ENCODE measurements at places on chromosomes 13 and 19.

DNA sequence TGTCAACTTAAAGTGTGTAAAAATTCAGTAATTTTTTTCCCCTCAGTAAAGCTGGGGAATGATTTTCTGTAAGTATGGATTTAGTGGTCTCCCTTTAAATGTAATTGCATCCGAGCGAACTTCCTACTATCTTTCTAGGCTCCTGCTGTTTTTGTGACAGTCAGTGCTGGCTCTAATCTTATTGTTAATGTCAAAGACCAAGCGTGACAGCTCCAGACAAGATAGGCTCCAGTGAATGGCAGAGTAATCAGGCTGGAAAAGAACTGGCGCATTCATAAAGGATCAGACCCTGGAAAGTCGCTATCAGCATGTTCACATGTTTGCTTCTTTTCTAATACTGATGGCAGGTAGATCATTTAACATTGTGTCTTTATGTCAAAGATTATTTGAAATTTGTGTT, 908.0 kb upstream of the ATXN8OS start:
- no peak for DNase-seq

GRCh38 chr13:31090096-31090495, 71.6 kb downstream of the HSPH1 start:
- no peak for DNase-seq

- DNase-seq = no peak
Observed at GRCh38 chr13:106530980-106531481, 4.4 kb downstream of the EFNB2 start.

- no peak for DNase-seq
Observed at GRCh38 chr19:897442-898039, 4.3 kb downstream of the RNU6-9 start.

- DNase-seq = no peak
Observed at GRCh38 chr13:107069108-107069776, 501.3 kb upstream of the ARGLU1 start.

DNA sequence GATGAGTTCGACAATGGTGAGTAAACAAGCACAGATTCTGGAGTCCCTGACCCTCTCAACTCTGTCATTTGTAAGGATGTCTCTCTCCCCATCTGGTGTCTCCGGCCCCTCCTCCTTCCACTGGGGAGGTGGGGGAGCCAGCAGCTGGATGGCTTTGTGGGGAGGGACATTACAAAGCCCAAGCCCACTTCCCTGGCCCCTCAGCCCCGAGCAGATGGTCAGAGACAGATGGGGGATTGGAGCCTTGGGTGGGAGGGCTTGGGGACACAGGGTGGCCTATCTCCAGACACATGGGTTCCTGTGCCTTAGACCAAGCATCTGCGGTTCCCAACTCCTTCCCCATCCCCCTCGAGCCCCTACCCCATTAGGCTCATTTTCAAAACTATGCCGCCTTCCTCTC, 2.5 kb downstream of the TIMM50 start:
- DNase-seq = no peak

DNA sequence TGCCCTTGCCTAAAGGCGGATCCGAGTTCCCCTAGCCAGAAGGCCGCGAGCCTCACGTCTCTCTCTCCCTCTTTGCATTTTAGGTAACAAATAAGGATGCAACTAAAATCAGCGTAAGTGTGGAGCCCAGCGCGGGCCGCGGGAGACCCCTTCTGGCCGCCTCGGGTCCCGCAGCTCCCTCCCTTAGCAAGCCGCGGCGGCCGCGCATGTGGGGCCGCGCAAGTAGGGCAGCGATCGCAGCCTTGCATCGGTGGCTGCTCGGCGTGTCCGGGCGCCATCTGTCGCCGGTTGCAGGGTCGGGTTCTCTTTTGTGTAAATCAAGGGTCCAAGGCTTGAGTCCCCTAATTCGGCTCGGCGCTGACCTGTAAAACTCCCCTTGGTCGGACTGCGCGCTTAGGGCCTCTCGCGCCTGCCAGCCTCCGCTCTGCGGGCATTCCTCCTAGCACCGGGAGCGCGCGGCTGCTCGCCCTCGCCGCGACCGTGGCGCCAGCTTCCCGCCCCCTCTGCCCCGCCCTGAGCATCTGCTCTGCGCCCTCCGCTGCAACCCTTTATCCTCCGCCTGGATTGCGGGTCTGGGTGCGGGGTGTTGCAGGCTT, 2.7 kb downstream of the VSTM2B start:
- DNase-seq = no peak

DNA sequence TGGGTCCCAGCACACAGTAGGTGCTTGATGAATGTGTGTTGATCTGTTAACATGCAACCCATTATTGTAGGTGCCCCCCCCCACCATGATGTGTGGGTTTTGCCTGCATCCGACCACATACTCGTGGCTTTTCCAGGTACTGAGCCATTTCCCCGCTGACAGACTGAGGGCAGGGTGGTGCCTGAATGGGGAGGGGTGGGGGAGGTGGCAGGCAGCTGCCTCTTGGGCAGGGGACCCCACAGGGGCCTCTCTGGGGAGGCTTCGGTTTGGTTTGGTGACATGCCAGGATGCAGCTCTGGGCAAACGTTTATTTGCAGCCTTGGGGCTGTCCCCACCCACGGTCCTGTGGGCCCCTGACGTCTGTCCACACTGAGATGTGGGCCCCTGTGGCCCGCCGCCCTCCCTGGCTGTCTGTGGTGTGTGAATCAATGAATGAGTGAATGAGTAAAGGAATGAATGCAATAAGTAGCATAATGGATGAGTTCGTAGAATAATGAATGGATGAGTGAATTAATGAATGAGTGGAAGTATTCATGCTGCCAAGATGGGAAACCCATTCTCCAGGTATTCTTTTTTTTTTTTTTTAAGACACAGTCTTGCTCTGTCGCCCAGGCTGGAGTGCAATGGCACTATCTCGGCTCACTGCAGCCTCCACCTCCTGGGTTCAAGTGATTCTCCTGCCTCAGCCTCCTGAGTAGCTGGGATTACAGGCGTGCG, 9.0 kb upstream of the JUND start:
- DNase-seq = peak; percentile 77

- no peak for DNase-seq
Observed at GRCh38 chr13:32878163-32878562, 138.1 kb upstream of the KL start.

- DNase-seq = no peak
Observed at GRCh38 chr13:66077132-66077689, 1152.9 kb downstream of the PCDH9 start.

DNA sequence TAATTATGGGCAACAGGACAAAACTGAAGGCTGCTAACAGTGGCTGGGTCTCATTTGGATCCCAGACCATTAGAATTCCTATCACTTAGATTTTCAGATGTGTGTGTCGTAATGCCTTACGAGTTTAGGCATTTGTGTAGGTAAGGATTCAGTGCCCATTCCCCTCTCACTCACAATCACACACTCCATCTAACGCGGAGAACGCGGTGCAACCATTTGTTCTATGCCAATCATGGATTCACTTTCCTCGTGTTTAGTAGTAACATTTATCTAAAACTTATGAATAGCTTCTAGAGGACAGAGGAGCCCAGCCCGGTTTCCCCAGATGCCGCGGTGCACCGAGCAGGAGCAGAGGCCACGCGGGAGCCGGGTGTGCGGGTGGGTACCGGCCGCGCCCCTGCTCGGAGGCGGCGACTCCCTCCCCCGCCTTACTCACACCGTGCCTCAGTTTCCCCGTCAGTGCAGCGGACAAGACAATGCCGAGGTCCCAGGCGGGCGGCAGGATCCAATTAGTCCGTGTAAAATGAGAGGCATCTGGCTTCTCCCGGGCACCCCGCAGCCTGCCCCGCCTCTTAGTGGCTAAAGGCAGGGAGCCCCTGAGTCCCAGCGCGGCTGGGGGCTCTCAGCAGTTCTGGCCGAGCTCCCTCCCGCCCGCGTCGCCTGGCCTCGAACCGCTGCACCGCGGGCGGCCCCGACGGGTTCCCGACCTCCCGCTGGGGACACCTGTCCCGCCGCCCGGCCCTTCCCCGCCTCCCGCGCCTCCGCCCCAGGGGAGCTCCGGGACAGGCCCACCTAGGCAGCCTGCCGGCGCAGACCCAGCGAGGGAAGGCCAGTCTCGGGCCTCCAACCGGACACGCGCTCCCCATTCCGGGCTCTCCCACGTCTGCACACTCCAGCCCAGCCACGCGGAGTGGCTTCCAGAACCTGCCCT, 5.9 kb upstream of the C1QTNF9B start:
- no peak for DNase-seq

- no peak for DNase-seq
Observed at GRCh38 chr19:47229676-47230053, 1.3 kb downstream of the BBC3 start.

DNA sequence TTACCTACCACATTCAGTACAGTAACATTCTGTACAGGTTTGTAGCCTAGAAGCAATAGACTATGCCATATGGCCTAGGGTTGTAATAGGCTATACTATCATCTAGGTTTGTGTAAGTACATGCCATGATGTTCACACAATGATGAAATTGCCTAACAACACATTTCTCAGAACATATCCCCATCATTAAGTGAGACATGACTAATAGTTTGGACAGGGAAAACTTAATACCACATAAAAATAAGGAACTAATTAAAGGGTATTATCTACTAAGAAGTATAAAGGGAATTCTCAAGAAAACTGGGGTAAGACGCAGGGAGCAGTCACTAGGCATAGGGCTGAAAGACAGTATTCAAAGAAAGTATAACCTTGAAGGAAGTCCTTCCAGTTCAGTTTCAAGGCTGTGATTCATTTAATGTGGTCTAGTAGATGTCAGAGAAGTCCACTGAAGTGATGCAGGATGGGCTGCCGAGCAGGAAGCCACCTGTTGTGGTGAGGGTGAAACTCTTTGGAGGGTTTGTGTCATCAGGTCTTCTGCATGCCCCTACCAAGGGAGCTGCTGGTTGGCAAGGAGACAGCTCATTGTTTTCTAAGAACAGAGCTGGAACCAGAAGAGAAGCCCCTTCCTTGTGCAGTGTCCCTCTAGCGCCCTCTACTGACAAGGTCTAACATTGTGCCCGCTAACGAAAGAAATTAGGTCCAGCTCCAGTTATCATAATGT, 122.9 kb downstream of the OLFM4 start:
- DNase-seq = no peak

DNA sequence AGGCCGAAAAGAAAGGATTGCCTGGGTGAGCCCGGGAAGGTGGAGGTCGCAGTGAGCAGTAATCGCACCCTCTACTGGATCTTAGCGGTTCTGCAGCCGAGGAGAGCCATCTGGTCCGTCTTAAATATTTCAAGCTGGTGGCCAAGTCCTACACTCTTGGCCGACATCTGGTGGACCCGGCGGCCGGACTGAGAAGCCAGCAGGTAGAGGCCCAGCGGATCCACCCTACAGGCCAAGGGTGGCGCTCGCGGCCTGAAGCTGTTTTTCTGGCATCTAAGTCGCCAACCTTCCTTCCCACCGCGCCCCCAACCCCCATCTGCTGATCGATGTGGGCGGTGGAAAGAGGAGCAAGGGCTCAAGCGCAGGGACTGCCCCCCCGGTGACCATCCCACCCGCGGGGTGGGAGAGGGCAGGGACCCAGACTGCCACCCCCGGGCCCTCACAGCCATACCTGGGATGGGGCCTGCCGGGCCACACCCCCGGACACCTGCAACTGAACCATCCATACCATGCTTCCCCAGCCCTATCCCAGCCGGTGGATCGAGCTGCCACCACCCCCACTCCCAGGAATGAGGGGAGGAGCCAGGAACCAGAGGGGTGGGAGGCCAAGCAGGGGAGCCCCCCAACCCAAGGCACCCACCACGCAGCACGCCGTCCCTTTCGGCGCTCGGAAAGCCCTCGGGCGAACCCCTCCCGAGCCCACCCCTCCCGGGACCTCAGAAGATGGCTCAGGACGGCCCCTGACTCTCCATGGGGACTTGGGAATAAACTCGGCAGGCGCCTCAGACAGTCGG, 46.3 kb upstream of the ZNF730 start:
- DNase-seq = no peak

GRCh38 chr13:99636728-99637353, 135.6 kb downstream of the TM9SF2 start:
- DNase-seq = no peak

- DNase-seq = no peak
Observed at GRCh38 chr13:112842343-112842856, 126.6 kb upstream of the MCF2L start.

DNA sequence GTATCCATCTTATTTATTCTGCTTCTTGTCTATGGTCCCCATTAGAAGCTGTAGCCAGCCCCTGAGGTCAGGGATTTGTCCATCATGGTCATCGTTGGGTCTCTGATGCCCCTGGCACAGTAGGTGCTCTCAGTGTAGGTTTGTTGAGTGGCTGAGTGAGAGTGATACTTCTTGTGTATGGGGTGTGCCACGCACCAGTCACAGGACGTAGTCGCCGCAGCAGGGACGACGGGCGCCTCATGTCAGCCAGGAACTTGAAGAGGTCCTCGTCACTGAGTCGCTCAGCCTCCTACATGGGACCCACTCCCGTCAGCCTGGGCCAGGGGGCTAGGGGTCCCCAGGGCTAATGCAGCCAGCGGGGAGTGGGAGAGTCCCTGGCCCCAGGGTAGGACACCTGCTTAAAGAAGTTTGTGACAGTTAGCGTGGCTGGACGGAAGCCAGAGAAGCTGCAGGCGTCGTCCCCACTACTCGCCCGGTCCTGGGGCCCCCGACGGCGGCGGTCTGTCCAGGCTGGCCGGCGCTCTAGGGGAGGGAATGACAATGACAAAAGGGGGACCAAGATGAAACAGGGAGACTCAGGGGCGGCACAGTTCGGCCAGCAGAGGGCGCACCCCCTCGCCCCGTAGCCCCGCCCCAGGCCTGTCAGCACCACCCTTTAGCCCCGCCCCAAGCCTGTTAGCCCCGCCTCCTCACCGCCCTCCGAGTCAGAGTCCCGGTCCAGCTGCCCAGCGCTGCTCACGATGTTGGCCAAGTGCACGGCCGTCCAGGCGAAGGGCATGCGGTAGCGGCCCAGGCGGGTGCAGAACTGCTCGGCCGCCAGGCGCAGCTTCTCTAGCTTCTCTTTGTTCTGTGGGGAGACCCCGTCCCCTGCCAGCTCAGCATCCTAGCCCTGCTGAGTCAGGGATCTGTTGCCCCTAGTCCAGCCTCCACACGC, 3.7 kb downstream of the ANGPTL8 start:
- peak; percentile 50 for DNase-seq

GRCh38 chr19:40806423-40807146, 7.6 kb downstream of the EGLN2 start:
- peak; percentile 53 for DNase-seq

DNA sequence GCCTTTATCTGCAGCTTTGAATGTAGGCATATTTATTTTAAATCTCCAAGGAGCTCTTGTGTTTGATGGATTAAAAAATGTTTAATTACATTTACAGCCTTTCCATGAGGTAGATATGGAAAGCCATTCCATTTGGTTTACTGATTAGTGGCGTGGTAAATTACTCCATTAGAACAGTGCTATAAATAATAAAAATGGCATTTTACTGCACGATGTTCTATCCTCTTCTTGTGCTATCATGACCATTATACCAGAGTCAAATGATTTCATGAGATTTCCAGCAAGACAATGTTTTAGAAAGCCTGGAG, 250.9 kb upstream of the HTR2A start:
- DNase-seq = no peak

- DNase-seq = no peak
Observed at GRCh38 chr13:21837841-21838551, 167.1 kb downstream of the FGF9 start.

DNA sequence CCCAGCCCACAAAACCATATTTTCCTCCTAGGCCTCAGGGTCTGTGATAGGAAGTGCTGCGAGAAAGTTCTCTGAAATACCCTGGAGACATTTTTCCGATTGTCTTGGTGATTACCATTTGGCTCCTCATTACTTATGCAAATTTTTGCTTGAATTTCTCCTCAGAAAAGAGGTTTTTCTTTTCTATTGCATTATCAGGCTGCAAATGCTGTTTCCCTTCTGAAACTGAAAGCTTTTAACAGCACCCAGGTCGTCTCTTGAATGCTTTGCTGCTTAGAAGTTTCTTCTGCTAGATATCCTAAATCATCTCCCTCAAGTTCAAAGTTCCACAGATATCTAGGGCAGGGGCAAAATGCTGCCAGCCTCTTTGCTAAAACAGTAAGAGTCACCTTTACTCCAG, 434.2 kb downstream of the PCDH20 start:
- DNase-seq = no peak
